NCI-H1436 treated with DMSO at 0.1 percent for 48 hours (cell line): ENCODE measurements at places on chromosomes 5 and 9.

- no peak for DNase-seq
Observed at GRCh38 chr9:88711719-88712118, 176.7 kb downstream of the NXNL2 start.

DNA sequence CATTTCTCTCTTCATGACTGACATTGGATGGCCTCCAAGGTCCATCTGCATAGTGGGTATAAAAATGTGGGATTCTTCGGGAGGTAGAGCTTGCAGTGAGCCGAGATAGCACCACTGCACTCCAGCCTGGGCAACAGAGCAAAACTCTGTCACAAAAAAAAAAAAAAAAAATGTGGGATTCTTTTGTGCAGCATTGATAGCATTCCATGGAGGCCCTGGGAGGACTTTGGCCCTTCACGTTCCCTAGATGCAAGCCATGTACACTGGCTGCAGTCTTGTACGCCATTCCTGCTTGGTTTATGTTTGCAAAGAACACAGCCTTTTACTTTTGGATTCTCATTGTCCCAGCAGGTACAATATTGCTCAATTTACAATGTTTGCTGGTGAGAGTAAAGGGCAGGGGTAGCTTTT lies 157.8 kb downstream of the SLCO4C1 start:
- DNase-seq: no peak

- DNase-seq: no peak
Observed at GRCh38 chr9:101038488-101038887, 10.0 kb downstream of the PLPPR1 start.

DNA sequence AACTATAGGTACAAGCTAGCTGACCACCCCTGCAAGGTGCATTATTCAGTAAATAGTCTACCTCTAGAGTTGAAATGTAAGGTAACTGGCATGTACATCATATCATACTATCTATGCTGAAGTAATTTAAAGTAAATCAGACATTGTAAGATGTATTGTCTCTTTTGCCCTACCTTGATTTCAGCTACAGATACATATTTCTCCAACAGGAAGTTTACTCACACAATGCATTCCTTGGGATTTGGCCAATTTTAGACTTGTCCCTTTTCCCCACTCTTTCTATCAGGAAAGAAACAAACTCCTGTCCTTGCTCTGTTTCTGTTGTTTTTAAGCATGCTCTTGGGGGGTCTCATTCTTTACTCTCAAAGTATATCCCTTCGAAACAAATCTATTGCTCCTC lies 58.5 kb upstream of the TSLP start:
- DNase-seq: no peak

- DNase-seq: no peak
Observed at GRCh38 chr9:115946530-115946929, 207.1 kb upstream of the PAPPA start.

DNA sequence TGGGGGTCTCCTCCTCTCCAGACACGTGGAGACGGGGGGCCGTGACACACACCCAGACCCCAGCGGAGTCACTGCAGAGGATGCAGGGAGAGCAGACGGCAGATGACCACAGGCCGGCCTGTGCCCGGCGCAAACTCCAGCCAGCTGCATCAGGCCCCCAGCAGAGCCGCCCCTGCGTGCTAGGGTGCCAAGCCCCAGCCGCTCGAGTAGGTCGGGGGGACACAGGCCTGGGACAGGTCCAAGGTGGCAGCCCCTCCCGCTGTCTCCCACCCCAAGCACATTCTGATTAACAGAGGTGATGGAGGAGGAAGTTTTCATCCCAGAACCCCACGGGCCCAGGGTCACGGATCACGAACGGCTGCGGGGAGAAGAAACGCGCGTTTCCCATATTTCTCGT lies 14.4 kb downstream of the NACC2 start:
- no peak for DNase-seq

DNA sequence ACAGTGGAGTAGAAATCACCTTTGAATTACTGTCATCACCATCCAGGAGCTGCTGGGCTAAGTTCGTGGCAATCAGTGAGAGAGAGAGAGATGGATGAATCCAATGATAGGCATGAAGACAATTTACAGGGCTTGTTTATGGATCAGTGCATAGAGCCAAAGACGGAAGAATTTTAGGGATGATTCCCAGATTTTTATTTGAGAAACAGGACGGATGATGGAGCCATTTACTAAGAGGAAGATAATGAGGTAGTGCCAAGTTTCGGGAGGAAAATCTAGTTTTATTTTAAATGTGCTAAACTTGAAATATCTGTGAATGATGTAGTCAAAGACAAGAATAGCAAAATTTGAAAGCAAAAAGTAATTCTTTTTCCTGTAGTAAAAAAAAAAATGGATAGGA lies 394.2 kb upstream of the PAPPA start:
- no peak for DNase-seq

- no peak for DNase-seq
Observed at GRCh38 chr9:34035656-34036055, 13.0 kb downstream of the UBAP2 start.

- DNase-seq: no peak
Observed at GRCh38 chr9:135865531-135865930, 41.8 kb downstream of the CAMSAP1 start.

DNA sequence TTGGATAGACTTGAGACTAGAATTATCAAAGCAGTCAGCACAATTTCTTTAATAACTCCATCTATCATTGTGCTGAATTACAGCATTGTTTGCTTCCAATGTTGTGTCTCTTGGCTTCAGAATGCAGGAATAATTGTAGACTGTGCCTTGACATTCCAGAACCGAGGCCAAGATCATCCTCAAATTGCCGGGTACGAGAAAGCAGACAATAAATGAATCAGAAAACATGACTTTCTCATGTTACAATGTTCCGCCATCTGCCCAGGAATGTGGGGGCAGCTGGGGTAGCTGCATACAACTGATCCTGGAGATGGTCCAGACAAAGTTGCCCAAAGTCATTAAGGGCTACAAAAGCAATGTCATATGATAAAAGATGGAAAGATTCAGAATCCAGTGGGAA lies 206.2 kb upstream of the SGCD start:
- no peak for DNase-seq

DNA sequence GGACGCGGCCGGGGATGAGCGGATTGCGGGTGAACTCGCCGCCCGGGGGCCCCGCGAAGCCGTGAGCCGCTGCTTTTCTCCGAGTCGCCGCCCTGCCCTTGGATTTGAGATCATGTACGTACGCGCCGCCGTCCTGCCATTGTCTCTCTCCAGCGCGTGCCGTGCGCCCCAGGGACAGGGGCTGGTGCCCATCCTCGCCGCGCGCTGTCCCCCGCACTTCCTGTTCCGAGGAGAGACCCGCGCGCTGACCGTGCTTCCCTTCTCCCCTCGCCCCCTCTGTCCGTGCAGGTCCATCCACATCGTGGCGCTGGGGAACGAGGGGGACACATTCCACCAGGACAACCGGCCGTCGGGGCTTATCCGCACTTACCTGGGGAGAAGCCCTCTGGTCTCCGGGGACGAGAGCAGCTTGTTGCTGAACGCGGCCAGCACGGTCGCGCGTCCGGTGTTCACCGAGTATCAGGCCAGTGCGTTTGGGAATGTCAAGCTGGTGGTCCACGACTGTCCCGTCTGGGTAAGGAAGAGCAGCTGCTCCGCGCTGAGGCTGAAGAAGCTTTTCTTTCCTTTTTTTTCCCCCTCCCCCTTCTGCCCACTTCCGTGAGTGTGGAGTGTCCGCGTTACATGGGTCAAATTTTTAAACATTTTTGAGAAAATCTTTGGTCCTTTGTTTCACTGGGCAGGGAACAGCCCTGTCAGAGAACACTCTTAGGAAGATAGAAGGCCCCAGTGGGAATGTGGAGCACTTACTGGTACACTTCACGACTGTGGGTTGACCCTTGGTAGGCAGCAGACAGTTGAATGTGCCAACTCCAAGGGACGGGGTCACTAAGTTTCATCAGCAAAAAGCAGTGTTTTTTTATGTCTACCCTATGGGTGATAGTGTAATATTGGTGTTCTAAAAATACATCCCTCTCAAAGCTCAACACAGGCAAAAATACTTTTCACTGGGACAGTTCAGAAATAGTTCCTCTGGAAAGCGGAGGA lies 727 bp downstream of the RHOBTB3 start:
- DNase-seq: no peak

DNA sequence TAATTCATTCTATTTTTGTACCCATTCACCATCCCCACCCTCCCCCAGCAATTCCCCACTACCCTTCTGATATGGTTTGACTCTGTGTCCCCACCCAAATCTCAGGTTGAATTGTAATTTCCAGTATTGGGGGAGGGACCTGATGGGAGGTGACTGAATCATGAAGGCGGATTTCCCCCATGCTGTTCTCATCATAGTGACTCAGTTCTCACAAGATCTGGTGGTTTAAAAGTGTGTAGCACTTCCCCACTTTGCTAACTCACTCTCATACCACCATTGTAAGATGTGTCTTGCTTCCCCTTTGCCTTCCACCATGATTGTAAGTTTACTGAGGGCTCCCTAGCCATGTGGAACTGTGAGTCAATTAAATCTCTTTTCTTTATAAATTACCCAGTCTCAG lies 25.9 kb upstream of the TESK1 start:
- no peak for DNase-seq

- no peak for DNase-seq
Observed at GRCh38 chr9:80691229-80691628, 998.1 kb downstream of the TLE1 start.
